ENCODE measurements at places on chromosomes 5 and 9. TPM values are rescaled to one million over a fixed set of nuclear protein-coding genes. Genes with fewer than 3 reads are reported as not detected.
A peak's percentile ranks its signal among the peaks of the same experiment; 100 is the strongest.

- DNase-seq = no peak
These were observed 446.0 kb downstream of the ISL1 start for GRCh38 chr5:51829230-51829629.

DNA sequence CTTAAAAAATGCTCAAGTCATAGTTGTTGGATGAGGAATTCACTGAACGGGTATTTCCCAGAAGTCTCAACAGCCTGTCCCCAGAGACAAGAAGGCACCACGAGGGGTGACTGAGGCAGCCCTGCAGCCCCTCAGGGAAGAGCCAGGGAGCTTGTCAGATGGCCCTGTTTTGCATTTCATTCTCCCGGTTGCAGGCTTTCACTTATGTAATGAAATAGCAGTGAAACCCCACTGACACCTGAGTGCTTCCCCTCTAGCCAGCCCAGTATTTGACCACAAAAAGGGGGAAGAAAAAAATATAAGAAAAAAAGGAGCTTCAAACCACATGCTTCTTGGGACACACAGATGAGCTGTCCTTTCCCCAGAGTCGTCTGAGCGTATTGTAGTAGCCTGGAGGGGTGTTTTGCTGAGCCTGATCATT lies 75.3 kb upstream of the IL12B start:
- no peak for DNase-seq

DNA sequence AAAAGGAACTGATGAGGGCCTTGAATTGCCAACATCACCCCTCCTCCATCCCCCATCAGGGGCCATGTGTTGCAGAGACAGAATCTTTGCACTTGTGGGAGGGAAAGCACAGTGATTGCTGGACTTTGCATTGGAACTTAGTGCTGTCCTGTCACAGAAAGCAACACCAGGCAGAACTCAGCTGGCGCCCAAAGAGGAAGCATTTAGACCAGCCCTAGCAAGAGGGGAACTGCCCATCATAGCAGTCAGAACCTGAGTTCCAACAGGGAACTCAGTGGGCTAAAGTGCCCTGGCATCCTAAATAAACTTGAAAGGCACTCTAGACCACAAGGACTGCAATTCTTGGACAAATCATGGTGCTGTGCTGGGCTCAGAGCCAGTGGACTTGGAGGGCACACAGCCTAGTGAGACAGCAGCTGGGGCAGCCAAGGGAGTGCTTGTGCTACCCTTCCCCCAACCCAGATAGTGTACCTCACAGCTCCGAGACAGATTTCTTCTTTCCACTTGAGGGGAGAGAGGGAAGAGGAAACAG lies 128.1 kb downstream of the ACTL7B start:
- no peak for DNase-seq

GRCh38 chr5:54491326-54491725 lies 26.2 kb upstream of the SNX18 start:
- DNase-seq = no peak

DNA sequence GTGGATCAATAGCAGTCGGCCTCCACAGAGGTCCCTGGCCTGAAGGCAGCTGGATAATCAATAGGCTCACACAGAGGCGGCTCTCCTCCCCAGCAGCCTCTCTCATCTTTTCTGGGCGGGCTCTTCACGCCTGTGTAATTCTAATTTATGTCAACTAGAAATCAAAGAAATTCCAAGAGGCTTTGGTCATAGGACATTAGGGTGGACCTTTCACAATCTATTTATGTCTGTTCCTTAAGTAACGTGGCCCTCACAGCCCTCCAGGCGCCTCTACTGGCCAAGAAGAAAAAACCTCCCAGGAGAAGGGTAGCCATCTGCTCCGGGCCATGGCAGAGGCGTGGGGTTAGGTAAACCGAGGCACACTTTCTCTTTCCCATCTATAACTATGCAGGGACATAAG lies 205.1 kb upstream of the EFNA5 start:
- DNase-seq = no peak

DNA sequence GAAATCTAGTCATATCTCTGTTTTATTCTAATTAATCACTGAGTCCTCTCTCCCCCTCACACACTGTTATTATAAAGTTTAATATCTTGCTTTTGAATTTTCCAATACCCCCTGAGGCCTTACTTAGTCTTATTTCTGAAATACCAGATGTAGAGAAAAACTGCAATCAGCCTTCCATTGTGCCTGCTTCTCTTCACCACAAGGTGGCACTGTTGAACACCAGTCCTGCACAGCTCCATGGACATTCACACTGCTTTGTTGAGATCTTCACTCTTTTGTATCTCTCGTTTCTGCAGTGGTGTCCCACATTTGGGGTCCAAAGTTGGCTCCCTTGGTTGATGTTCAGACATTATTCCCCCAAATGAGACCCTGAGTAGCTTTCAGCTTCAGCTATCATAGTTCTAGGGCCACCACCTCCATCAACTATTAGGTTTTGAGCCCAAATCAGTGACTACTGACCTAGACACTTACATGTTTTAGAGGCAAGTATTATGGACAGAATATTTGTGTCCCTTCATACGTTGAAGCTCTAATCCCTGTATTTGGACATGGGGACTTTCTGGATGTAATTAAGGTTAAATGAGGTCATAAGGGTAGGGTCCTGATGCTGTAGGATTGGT lies 24.3 kb downstream of the BOD1 start:
- DNase-seq = no peak

DNA sequence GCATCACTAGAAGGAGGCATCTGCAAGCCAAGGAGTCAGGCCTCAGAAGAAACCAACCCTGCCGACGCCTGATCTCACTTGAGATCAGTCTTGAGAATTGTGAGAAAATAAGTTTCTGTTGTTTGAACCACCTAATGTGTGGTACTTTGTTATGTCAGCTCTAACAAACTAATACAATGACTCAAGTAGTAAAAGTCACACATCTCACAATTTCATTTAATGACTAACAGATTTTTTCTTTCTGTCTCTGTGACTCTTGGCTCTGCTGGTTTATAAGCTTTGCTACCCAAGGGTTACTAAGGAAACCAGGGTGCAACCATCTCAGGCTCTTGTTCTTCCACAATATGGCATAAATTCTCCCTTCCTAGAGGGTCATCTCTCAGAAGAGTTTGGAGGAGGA lies 315.8 kb upstream of the GRAMD2B start:
- no peak for DNase-seq

DNA sequence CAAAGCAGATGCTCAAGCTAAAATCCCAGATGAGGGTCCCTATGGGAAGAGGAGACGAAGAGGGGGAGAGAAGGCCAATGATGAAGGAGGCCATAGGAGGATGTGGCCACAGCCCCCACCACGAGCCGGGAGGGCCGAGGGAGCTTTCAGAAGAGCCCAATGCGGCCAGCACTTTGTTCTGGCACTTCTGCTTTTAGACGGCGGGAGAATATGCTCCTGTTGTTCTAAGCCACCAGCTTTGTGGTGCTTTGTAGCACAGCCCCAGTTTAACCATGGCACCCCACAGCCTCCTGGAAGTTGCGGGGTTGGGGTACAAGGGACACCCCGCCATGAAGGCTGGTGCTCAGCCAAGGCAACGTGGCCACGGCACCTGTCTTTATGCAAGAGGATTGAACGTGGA lies 33.4 kb downstream of the LPCAT1 start:
- DNase-seq = no peak

GRCh38 chr5:176597417-176598389 lies 12.3 kb downstream of the GPRIN1 start:
- no peak for DNase-seq

GRCh38 chr9:104069288-104069687 lies 24.8 kb upstream of the SMC2 start:
- no peak for DNase-seq

GRCh38 chr5:17604951-17605350 lies 968 bp downstream of the TAF11L11 start:
- DNase-seq = no peak

DNA sequence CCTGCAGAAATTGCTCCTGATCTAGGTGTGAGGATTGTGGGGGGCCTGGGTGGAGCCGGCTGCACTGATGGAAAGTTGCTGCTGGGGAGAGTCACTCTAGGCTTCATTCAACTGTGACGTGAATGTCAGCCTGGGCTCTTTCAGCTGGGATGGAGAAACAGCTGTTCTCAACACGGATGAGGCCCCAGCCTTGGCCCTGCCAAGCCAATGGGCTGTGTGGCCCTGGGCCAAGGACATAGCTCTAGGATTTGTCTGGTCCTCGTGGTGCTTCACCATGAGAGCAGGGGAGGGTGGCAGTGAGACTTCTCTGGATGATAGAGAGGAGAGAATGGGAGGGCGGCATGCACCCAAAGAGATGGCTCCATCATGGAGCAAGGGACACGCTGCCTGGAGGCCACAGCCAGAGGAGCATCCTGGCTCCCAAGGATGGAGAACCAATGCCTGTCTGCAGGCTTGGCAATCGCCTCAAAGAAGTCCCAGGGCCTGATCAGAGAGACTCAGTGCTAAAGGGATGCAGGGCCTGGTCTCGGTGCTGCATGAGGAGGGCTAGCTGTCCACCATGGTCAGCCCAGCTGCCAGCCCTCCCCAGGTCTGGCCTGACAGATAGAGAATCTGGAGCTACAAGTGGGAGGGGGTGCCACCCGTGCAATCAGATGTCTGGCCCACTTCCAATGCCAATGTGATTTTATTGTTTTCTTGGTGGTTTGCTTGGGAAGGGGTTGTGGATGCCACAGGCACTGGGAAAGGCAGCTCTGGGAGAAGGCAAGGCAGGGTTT lies 141.0 kb downstream of the GADD45G start:
- DNase-seq = no peak

DNA sequence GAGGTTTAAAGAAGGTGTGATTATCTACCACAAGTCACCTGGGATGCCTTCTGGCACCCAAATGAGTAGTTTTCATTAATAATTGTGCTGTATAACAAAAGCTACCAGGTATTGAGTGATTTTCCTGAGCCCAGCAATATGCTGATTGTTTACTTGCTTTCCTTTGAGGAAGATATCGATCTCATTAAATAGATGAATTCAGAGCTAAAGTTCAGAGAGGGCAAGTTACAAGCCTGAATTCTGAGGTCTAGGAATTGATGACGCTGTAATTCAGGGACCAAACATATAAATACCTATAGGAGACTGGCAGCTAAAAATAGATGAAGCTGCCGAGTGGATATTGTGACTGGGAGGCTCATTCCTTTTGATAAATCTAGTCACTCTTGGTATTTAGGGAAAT lies 1.1 kb downstream of the ERCC6L2 start:
- DNase-seq = no peak

DNA sequence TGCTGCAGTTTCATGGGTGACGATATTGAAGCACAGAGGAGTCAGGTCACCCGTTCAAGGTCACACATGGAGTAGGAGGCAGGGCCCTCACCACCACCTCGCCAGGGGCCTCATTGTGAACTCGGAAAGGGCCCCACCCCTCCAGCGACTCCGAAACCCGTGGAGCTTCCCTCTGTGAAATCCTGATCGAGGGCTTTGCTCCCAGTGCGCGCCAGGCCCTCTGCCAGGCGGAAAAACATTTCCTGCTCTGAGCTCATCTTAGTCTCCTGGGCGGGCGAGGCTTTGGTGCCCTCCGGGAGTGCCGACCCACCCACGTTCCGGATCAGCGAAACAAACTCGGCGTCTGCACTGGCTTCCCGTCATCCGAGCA lies 75.0 kb upstream of the FCN1 start:
- peak; percentile 39 for DNase-seq

DNA sequence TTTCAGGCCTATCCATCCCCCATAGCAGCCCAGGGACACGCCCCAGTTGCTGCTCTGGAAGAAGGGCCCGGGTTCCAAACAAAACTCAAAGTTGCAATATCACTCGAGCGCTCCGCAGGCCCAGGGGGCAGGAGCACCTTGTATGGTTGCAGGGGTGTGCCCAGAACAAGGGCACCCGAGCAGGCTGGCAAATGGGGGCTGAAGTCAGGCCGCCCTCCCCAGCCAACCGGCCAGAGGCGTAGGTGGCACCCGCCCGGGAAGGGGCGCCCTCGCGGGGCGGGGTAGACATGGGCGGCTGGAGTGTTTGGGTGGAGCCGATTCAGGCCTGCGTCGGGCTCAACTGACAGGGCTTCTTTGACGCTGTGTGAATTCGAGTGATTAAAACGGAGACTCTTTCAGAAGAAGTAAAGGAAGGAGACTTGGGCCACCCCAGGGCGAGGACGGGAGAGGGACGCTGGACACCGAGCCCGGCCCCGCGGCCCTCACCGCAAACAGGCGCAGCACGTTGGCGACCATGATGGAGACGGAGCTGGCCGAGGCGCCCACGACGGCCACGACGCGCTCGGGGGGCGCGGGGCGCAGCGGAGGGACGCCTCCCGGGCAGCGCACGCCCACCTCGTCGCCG lies 1.1 kb downstream of the GRM6 start:
- no peak for DNase-seq

GRCh38 chr9:88980740-88981203 lies 10.5 kb upstream of the S1PR3 start:
- DNase-seq = no peak

DNA sequence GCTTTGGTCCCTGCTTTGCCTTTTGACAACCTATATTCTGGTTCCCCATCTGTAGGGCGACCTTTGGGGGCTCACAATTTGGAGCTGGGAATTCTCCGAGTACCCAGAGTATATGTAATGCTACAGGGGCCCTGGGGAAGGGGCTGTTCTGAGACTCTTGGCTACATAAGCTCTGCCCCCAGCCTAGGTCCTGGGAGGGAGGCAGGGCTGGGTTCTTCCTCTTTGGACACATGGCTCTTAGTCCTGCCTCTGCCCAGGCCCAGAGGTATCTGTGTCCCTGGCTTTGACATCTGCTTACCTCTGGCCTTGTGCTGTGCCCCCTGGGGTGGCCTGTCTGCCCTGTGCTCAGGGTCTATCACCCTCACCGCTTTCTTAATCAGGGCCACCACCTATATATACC lies 181.6 kb downstream of the CACNA1B start:
- DNase-seq = no peak

DNA sequence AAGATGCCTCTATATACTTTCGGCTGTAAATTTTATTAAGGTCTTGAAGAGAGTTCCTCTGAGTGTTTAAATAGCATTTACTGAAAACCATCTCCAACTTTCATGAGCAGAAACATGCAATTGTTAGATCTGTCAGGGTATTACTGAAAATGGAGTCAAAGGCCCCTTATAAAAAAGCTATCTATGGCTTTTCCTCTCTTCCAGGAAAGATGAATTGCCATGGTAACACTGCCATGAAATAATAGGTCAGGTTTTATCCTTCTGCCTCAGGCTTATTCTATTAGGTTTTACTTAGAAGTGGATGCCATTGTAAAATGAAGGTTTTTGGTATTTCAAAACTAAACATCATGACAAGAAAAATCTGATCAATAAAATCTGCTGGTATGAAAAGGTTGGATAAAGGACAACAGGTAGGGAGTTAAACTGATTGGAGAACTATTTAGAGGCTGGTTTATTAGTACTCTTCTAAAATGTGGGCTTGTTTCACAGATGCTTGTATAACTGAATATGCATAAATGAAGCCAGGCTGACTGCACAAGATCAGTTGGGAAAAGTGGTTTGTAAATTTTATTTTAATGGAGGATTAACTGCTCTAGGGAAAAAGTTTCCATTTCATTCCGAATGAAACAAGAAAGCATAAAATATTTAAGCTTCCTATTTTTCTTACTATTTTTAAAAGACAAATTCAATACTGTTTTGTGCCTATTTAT lies 135.5 kb downstream of the RAB3C start:
- no peak for DNase-seq

The PCDHA4 gene
- polyA plus RNA-seq = 1.3 TPM

The C9orf50 gene
- polyA plus RNA-seq = 0.57 TPM

The ESM1 gene
- 15.1 TPM for polyA plus RNA-seq

The CBY3 gene
- polyA plus RNA-seq = 0.65 TPM

The RNF14 gene
- 67.9 TPM for polyA plus RNA-seq

Measured in right renal cortex interstitium (tissue), 3 donors.